Effector memory CD4-positive, alpha-beta T cell (primary cell): ENCODE measurements at places on chromosomes 5 and 9.

GRCh38 chr5:119323601-119324000 is 32.2 kb upstream of the TNFAIP8 start:
- DNase-seq: no peak

GRCh38 chr5:140220032-140220697 is 45.2 kb downstream of the CYSTM1 start:
- DNase-seq: no peak

- DNase-seq: no peak
Measured at GRCh38 chr5:36880761-36881160, 4.2 kb downstream of the NIPBL start.

- no peak for DNase-seq
Measured at GRCh38 chr9:29126783-29127182, 1553.5 kb upstream of the C9orf72 start.

GRCh38 chr5:68533571-68534084 is 318.1 kb downstream of the PIK3R1 start:
- no peak for DNase-seq

DNA sequence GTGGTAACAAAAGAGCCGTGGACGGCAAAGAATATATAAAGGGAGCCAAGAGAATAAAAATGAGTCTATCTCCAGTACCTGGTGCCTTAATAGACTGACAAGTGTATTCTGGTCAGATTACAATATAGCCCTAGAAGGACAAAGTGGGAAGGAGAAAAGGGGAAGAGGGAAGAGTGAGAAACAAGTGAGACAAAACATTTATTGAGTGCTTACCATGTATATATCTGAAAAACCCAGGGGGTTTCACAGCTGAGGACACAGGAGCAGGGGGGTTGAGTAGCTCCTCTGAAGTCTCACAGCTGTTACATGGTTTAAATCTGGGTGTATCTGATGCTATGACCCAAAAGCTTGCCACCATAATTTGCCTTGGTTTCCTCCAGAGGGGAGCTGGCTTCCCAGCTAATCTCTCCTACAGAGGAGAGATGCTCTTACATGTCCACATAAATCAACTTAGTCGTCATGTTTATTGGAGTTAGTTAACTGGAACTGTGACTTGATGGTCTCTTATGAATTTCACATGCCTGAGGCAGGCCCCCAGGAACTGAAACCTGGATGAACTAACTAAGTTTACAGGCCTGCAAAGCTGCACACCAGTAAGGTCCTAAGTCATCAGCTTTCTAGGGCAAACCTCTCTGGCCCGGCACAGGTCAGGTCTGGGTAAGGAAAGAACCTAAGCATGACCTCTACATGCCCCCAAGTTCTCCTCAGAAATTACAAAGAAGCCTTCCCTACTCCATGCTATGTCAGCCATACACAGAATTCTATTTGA is 15.5 kb downstream of the SIL1 start:
- no peak for DNase-seq

- DNase-seq: no peak
Measured at GRCh38 chr5:30765227-30765626, 428.3 kb upstream of the CDH6 start.

GRCh38 chr5:143431789-143432188 is 28.3 kb upstream of the NR3C1 start:
- DNase-seq: no peak

GRCh38 chr5:65796751-65797316 is 74.8 kb downstream of the NLN start:
- DNase-seq: no peak

DNA sequence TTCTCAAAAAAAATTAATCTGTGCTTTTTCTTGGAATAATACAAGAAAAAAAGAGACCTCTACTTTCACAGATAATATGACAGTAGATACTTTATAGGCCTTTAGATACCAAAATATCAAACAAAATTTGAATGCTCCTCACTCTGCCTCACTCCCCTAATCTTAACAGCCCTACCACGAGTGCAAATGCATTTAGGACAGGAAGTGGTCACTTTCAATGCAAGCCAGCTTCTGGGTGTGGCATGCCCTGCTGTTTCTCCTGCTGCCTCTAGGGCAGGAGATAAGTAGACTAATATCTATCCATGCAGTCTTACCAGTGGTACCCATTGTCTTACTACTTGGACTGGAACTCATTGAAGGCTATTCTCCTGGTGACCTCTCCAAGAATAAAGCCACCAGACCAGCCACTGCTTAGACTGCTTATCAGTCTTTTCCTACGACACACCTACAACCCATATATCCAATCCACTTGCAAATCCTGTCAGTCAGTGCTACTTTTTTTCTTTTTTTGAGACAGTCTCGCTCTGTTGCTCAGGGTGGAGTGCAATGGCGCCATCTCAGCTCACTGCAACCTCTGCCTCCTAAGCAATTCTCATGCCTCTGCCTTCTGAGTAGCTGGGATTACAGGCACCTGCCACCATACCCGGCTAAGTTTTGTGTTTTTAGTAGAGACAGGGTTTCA is 23.0 kb downstream of the FRRS1L start:
- no peak for DNase-seq

GRCh38 chr5:141547488-141547887 is 58.6 kb downstream of the PCDHGC5 start:
- DNase-seq: no peak

DNA sequence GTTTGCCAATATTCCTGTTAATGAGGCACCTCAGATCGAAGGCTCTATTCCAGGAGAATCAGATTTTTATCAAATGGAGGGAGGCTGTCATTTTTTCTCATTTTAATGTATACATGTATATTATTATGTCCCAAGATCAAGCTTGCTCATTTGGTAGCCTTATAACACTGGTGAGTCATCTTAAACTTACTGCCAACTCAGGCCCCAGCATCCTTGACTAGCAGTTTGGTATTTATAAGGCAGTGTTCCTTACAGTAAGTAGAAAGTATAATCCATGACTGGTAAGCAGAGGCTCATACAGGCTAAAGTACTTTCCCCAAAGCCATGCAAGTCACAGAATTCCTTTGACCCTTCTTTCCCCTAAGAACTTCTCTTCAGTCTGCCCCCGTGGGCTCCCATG is 90.7 kb upstream of the NR3C1 start:
- DNase-seq: no peak

DNA sequence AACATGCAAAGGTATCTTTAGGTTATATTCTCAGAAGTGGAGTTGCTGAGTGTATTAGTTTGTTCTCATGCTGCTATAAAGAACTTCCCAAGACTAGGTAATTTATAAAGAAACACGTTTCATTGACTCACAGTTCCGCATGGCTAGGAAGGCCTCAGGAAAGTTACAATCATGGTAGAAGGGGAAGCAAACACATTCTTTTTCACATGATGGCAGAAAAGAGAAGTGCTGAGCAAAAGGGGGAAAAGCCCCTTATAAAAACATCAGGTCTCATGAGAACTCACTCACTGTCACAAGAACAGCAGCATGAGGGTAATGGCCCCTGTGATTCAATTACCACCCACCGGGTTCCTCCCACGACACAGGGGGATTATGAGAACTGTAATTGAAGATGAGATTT is 163.6 kb upstream of the PRLR start:
- DNase-seq: no peak

- no peak for DNase-seq
Measured at GRCh38 chr5:100175346-100175745, 359.8 kb upstream of the FAM174A start.

- DNase-seq: no peak
Measured at GRCh38 chr5:37015795-37016666, 139.5 kb downstream of the NIPBL start.

- DNase-seq: no peak
Measured at GRCh38 chr5:137727623-137728022, 8.3 kb downstream of the KLHL3 start.

GRCh38 chr5:68745448-68745847 is 348.4 kb upstream of the SLC30A5 start:
- DNase-seq: no peak

DNA sequence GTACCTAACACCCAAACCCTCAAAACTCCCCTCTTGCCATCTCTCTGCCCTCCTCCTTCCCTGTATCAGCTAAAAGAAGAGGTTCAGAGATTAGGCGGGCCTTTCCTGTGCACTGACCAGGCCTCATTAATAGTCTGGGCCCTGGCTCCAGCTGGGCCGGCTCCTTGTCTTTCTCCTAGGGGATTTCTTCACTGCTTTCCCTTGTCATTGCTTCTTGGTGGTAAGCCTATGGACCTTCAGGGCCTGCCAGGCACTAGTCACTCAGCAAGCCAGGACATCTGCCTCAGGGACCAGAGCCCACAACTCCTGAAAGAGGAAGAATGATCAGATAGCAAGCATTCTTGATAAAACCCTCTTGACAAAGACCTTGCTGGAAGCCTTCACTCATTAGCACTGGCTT is 50.9 kb downstream of the MRRF start:
- no peak for DNase-seq

DNA sequence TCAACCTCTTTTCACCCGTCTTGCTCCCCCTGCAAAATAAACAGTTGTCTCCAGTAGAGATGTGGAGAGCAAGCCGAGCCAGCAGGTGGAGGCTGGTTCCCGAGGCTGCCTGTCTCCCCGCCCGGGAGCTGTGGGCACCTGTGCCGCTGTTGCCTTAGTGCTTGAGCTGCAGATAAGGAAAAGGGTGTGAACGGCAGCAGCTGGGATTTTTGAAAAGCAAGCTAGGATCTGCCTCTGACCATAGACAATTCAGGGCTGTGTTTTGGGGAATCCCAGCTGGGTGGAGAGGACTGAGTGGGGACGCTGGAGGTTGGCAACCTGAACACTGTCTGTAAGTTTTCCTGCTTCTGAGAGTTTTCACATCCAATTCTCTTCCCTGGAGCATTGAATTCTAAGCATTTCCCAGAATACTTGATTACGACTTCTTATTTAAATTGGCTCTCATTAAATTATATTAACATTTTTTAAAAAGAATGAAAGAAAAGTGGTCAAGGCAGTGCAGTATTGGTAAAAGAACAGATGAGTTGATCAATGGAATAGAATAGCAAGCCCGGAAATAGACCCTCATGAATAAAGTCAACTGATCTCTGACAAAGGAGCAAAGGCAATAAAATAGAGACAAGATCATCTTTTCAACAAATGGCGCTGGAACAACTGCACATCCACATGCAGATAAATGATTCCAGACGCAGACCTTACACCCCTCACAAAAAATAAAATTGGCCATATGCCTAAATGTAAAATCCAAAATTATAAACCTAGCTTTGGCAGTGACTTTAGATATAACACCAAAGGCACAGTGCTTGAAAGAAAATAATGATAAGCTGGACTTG is 9.7 kb downstream of the WNK2 start:
- no peak for DNase-seq
